ENCODE measurements at places on chromosomes 11 and 22. TPM values are rescaled to one million over a fixed set of nuclear protein-coding genes. Genes with fewer than 3 reads are reported as not detected.

Gene DERL3
- total RNA-seq, result 10.3 TPM

Gene STK33
- 0.11 TPM for total RNA-seq

Gene MISFA
- 2.0 TPM for total RNA-seq

Gene PRG2
- 0.18 TPM for total RNA-seq

DNA sequence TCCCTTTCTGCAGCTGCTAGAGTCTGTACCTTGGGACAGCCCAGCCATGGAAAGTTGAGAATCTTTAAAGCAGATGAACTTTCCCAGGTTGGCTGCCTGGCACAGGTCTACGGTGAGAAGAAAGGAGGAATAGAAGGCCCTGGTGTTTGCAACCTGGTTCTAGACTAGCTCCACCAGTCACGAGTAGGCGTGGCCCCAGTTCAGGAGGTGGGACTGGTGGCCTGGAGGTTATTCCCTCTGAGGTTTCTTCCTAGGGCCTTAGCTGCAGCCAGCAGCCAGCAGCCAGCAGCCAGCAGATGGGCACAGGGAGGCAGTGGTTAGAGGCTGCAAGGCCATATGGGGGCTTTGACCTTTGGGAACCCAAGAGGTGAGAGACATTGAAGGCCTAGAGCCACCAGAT is 40.9 kb downstream of the PRDM11 start:
- H3K4me1 ChIP-seq, result no peaks in the 10 kb centered on the region
- no peak for DNase-seq
- no peak overlapping the region for H3K4me3 ChIP-seq
- H3K27me3 ChIP-seq, result peaks cover 8% of the 10 kb centered on the region

DNA sequence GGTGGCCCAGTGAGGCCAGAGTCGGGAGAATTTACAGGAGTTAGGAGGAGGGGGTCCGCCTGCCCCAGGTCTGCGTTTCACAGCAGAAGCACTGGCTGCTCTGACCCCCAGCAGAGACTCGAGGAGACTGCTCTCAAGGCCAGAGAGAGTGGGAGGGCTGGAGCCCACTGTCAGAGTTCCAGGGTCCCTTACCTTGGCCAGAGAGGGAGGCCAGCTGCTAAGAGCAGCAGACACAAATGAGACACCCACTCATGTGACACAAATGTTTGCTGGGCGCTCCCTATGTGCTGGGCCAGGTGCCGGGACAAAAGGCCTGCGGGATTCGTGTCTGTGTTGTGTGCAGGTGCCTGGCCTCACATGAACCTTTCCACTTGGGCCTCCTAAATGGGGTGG is 2.8 kb upstream of the TNFRSF13C start:
- no peak overlapping the region for H3K27ac ChIP-seq
- no peak overlapping the region for H3K4me3 ChIP-seq
- DNase-seq, result no peak
- peaks cover 20% of the 10 kb centered on the region for H3K27me3 ChIP-seq

DNA sequence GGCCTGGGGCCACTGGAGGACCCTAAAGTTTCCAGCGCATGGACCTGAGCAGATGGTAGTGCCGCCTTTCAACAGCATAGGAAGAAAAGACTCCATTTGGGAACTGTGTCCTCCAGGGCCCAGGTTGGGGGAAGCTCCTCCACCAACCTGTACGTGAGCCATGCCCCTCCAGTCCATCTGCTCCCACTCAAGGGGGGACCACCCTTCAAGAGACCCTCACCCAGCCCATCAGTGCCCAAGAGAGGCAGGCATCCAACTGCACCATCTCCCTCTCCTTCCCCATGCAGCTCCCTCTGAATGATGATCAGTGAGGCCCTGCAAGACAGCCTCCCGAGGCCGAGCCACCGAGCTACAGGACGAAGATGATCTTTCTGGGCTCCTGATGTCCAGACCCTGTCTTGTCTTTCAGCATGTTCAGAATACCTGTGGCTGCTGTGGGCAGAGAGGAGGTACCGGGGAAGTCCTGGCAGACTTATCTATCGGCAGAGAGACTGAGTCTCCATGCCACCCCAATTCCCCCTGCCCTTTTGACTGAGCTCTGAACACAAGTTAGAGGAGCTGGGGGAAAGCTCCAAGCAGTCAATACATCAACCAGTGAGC is 25.0 kb upstream of the JAM3 start:
- H3K4me3 ChIP-seq, result no peak overlapping the region
- H3K4me1 ChIP-seq, result peaks cover under 1% of the 10 kb centered on the region
- H3K27ac ChIP-seq, result no peak overlapping the region
- DNase-seq, result no peak
- no peaks in the 10 kb centered on the region for H3K36me3 ChIP-seq

DNA sequence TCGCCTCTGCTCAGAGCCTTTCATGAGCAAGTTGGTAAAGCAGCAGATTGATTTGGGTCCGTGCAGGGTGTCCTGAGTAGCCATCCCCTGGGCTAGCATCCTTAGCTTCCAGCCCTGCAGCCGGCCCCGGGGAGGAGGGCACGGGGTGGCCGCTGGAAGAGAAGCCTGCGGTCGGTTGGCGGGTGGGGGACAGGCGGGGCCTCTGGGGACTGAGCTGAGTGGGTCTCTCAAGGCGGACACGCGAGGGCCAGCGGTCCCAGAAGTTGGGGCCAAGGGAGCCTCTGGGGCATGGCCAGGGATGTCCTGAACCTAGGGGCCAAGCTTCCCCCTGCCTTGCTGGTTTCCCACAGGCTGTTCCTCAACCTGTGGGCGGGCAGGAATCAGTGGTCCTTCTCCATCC is 143.0 kb downstream of the TBC1D22A start:
- DNase-seq, result no peak
- no peaks in the 10 kb centered on the region for H3K4me1 ChIP-seq
- peaks cover 4% of the 10 kb centered on the region for H3K36me3 ChIP-seq
- no peak overlapping the region for H3K27ac ChIP-seq

GRCh38 chr11:69471729-69472540 is 9.5 kb upstream of the LINC01488 start:
- H3K4me1 ChIP-seq, result no peaks in the 10 kb centered on the region
- no peak overlapping the region for H3K27ac ChIP-seq
- no peaks in the 10 kb centered on the region for H3K36me3 ChIP-seq

DNA sequence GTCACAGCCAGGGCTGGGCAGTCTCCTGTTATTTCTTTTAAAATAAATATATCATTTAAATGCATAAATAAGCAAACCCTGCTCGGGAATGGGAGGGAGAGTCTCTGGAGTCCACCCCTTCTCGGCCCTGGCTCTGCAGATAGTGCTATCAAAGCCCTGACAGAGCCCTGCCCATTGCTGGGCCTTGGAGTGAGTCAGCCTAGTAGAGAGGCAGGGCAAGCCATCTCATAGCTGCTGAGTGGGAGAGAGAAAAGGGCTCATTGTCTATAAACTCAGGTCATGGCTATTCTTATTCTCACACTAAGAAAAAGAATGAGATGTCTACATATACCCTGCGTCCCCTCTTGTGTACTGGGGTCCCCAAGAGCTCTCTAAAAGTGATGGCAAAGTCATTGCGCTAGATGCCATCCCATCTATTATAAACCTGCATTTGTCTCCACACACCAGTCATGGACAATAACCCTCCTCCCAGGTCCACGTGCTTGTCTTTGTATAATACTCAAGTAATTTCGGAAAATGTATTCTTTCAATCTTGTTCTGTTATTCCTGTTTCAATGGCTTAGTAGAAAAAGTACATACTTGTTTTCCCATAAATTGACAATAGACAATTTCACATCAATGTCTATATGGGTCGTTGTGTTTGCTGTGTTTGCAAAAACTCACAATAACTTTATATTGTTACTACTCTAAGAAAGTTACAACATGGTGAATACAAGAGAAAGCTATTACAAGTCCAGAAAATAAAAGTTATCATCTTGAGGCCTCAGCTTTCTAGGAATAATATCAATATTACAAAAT is 13.4 kb downstream of the OR51B4 start:
- H3K27me3 ChIP-seq, result no peaks in the 10 kb centered on the region
- no peak overlapping the region for H3K4me3 ChIP-seq
- no peaks in the 10 kb centered on the region for H3K36me3 ChIP-seq
- no peak for DNase-seq

DNA sequence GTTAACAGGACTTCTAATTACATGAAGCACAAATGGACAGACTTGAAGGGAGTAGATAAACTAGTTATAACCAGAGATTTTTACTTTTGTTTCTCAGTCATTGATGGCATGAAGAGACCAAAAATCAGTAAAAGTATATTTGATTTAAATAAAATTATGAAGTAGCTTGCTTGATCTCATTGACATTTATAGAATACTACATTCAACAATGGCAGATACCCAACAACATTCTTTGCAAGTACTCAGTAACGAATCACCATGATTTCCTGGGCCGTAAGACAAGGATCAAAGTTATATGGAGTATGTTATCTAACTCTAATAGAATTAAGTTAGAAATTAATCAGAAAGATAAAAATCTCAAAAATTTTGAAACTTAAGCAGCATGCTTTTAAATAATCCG is 317.6 kb downstream of the TBC1D22A start:
- H3K27ac ChIP-seq, result no peak overlapping the region
- H3K4me3 ChIP-seq, result no peak overlapping the region
- H3K36me3 ChIP-seq, result peaks cover 20% of the 10 kb centered on the region
- H3K4me1 ChIP-seq, result peaks cover 3% of the 10 kb centered on the region
- no peak for DNase-seq

DNA sequence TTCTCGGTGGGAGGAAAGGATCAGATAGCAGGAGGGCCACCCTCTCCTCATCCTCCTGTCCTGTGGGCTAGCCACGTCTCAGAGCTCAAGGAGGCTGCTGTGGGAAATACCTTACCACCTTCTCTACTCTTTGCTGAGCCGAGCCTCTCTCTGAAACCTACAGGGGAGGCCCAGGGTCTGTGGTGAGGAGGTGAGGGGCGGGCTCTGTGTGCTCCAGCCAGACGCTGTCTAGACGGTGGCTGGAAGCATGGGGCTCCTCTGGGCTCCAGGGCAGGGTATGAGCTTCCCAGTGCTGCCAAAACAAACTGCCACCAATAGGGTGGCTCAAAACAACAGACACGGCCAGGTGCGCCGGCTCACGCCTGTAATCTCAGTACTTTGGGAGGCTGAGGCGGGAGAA is 5.5 kb upstream of the TMPRSS6 start:
- H3K4me3 ChIP-seq, result no peak overlapping the region
- peaks cover 13% of the 10 kb centered on the region for H3K36me3 ChIP-seq
- H3K4me1 ChIP-seq, result peaks cover 23% of the 10 kb centered on the region
- no peak for DNase-seq

DNA sequence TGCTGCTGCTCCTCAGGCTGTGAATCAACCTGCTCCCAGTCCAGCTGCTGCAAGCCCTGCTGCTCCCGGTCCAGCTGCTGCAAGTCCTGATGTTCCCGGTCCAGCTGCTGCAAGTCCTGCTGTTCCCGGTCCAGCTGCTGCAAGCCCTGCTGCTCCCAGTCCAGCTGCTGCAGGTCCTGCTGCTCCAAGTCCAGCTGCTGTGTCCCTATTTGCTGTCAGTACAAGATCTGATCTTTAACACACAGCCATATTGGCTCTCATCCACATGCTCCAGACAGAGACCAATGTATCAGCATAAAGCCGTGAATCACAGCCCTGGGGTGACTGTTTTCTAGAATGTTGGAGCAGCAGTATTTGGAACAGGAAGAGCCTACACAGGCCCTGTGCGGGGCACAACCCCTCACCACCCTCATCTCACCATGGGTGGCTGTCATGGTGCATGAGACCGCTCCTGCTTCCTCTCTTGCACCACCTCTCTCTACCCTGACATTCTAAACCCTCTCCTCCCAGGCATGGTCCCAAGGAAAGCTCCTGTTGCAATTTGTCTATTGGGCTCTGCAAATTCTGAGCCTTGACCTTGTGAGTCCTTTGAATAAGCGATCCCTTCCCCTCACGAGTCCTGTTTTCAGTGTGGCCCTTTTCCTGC is 3.5 kb downstream of the KRTAP5-10 start:
- no peaks in the 10 kb centered on the region for H3K36me3 ChIP-seq
- H3K4me3 ChIP-seq, result no peak overlapping the region
- no peak overlapping the region for H3K27ac ChIP-seq

- H3K27ac ChIP-seq, result no peak overlapping the region
- H3K4me1 ChIP-seq, result no peaks in the 10 kb centered on the region
- no peaks in the 10 kb centered on the region for H3K27me3 ChIP-seq
- H3K36me3 ChIP-seq, result no peaks in the 10 kb centered on the region
- DNase-seq, result no peak
Observed at GRCh38 chr11:92794783-92795182, 174.7 kb upstream of the MTNR1B start.

DNA sequence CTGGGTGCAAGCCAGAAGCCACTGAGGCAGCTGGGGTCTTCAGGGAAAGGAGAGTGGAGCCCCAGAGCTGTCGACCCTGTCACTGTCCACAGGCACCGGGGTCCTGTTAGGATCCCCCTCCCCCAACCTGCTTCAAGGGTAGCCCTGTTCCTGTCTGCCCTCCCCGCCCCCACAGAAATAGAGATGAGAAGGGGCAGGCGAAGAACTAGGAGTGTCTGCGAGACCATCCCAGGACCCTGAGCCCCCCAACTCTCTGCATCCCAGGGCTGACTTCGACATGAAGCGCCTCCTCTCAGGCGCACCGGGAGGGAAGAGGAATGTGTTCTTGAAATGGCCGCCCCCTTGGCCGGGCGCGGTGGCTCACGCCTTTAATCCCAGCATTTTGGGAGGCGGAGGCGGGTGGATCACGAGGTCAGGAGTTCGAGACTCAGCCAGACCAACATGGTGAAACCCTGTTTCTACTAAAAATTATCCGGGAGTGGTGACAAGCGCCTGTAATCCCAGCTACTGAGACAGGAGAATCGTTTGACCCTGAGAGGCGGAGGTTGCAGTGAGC is 607 bp upstream of the ZNF70 start:
- H3K36me3 ChIP-seq, result no peaks in the 10 kb centered on the region
- DNase-seq, result no peak
- H3K27ac ChIP-seq, result no peak overlapping the region
- peaks cover 15% of the 10 kb centered on the region for H3K4me1 ChIP-seq

- H3K27me3 ChIP-seq, result peaks cover 7% of the 10 kb centered on the region
- H3K4me3 ChIP-seq, result no peak overlapping the region
- DNase-seq, result no peak
- no peaks in the 10 kb centered on the region for H3K4me1 ChIP-seq
- no peaks in the 10 kb centered on the region for H3K36me3 ChIP-seq
Observed at GRCh38 chr22:32286290-32286840, 31.2 kb upstream of the SLC5A4 start.

DNA sequence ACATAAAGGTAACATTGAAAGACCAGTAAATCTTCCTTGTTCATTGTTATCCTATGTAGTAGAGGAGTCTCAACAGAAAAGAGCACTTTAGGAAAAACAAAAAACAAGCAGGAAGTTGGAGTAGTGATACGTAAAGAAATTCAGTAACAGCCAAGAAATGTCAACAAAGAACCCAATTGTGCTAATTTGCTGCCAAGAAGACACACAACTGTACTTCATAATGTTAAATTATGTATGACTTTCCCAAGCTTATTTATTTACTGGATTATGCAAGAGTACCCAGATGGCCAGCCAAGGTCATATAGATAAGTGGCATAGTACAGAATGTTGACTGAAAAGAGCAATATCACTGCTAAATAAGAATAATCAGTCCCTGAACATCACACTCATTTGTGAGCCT is 264.7 kb upstream of the CCDC179 start:
- H3K4me3 ChIP-seq, result no peak overlapping the region
- H3K27me3 ChIP-seq, result no peaks in the 10 kb centered on the region
- H3K36me3 ChIP-seq, result no peaks in the 10 kb centered on the region
- no peak overlapping the region for H3K27ac ChIP-seq

Measured in activated T-helper 2 cell treated with anti-CD3 and anti-CD28 coated beads, Interferon-gamma antibody, Interleukin-2, Interleukin-4, amounts not matched to agents 10 μg/mL and 5 μg/mL and 100 μg/mL, durations not matched to agents 14 hours and 24 hours and 36 hours (primary cell).